Left forelimb (tissue), 1 donor: ENCODE measurements at places on chromosomes 11 and 22.

DNA sequence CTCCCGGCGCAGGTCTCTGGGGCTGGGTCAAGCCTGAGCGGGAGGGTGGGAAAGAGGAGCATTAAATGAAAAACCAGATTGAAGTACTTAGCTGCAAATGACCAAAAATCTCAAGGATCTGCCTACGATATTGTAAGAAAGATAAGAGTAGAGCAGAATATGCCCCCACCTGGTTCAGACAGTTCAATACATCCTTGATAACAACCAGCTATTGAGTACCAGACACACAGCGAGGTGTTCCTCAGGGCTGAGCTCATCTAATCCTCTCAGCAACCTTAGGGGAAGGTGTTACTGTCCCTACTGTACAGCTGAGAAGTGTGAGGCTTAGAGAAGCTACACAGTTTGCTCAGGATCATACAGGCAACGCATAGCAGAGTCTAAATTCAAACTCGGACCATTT lies 27.4 kb upstream of the HMGXB4 start:
- no peak for DNase-seq

DNA sequence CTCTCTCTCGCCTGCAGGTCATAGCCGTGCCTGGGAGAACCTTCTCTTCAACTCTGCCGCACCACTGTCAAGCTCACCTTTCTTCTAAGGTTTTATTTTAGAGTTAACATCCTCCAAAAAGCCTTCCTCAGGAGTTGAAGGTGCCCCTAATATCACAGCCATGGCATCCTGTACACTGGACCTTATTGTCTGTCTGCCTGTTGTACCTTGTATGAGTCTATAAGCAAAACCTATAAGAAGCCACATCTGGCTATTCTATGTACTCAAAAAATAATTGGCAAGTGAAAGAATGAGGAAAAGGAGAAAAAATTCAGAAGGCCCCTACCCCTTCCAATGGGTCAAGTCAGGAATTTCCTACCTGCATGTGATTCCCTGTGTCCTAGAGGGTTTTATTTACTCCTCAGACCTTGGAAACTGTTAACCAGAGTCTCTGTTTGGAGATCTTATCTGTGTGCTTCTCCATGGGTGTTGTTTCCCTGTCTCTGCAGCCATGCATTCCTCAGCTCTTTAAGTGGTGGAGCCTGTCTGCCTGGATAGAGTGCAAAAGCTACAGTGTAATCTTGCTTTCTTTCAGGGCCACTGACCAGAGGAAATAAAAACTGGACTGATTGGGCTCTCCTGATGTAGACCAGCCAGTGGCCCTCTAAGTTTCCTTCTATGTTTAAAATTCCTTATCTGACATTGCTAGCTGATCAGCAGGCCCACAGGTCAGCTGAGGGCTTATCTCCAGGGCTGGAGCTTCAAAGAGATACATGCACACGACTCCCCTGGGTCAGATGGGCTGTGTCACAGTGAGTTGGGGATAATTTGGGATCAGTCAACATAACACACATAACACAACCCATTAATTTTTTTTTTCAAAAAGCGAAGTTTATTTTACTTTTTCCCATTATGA lies 37.6 kb upstream of the TMEM135 start:
- DNase-seq: no peak

- no peak for DNase-seq
Measured at GRCh38 chr11:118056806-118057205, 20.1 kb upstream of the TMPRSS4 start.

GRCh38 chr22:36252754-36253522 lies at the start of gene APOL1:
Gene APOL1, plus strand, starts transcription at chr22:36253133. Its CDS starts 1,823 bp downstream, at chr22:36254956.
- DNase-seq: peak; percentile 60

- DNase-seq: no peak
Measured at GRCh38 chr11:79055856-79056631, 384.8 kb downstream of the TENM4 start.

- no peak for DNase-seq
Measured at GRCh38 chr11:29331451-29332010, 685.3 kb downstream of the KCNA4 start.

DNA sequence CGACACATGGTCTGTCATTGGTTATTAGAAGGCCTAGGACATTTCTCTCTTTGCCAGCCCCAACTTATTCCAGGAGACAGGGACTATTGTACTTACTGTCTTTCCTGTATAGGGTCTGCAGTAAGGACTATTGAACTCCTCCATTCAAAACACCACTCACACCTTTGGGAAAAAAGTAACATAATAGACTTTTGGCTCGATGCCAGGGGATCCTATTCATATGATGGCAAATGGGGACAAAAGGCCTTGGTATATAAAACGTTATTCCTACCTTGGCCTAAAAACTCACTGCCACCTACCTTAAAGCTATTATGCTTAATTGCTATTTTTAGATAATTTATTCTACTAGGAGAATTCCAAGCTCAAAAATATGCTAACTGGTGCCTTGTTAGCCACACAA lies 6.3 kb upstream of the NDUFC2 start:
- no peak for DNase-seq

DNA sequence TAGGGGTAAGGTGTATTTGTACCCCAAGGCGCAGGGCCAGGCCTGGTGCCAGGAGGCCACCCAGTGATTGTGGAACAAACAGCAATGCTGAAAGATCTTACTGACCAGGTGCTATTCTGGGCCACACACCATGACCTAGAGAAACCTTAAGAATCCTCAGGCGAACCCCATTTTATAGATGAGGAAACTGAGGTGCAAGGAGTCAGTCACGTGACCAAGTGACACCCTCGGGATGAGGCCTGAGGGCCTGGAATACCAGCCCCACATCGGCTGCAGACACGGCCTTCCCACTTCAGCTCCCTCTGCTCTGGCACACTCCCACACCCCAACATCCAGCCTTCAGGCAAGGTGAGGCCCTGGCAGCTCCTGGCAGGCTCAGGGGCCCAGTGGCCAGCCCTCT lies 13.1 kb downstream of the CABP7 start:
- no peak for DNase-seq

- no peak for DNase-seq
Measured at GRCh38 chr11:110069158-110069737, 23.9 kb upstream of the ZC3H12C start.

GRCh38 chr11:1029654-1030053 lies 6.9 kb downstream of the MUC6 start:
- no peak for DNase-seq

GRCh38 chr11:124724979-124725718 lies 14.6 kb upstream of the NRGN start:
- no peak for DNase-seq

DNA sequence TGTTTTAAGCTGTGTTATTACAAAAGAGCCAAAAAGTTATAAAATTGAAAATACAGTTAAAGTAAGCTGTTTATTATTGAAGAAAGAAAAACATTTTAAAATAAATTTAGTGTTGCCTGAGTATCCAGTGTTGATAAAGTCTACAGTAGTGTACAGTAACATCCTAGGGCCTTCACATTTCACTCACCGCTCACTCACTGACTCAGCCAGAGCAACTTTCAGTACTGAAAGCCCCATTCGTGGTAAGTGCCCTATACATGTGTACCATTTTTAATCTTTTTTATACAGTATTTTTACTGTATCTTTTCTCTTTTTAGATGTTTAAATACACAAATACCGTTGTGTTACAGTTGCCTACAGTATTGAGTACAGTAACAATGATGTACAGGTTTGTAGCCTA lies 35.0 kb downstream of the POLD3 start:
- DNase-seq: no peak

DNA sequence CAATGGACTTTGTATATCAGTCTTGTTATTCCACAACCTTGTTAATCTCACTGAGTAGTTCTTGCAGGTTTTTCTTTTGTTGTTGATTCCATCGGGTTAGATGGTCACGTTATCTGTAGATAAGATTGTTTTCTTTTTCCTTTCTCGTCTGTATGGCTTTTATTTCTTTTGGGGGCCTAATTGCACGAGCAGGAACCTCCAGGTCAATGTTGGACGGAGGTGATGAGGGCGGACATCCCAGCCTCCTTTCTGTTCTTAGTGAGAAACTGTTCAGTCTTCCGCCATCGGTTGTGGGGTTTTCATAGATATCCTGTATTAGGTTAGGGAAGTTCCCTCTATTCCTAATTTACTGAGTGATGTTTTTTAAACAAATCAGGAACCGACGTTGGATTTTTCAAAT lies 4.8 kb upstream of the PRR33 start:
- no peak for DNase-seq

DNA sequence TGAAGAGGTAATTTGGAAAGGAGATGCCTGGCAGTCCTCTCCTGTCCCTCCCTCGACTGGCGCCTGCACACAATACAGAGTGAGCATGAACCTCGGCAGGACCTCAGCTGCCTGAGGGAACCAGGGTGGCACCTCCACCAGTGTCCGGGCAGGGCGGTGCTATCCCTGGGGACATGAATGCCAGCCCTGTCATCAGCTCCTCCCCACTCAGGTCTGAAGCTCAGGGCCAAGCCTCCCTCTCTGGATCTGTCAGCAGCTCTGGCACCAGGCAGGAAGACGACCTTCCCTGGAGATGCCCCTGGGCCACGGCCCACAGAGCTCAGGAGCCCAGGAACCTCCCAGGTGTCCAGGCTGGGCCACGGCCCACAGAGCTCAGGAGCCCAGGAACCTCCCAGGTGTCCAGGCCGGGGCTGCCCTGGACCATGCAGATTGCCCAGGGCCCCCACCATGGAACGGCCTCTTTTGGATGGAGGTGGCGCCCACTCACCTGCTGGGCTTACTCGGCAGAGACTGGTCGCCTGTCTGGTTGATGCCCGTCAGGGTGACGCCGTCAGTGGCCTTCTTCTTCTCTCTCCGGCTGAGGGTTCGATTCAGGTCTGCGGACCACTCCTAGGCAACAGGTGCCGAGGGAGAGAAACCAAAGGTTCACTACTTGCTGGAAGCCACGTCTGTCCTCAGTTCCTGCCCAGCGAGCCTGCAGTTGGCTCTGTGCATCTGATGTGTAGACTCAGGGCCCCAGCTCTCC lies 21.7 kb upstream of the ARFGAP3 start:
- DNase-seq: no peak

DNA sequence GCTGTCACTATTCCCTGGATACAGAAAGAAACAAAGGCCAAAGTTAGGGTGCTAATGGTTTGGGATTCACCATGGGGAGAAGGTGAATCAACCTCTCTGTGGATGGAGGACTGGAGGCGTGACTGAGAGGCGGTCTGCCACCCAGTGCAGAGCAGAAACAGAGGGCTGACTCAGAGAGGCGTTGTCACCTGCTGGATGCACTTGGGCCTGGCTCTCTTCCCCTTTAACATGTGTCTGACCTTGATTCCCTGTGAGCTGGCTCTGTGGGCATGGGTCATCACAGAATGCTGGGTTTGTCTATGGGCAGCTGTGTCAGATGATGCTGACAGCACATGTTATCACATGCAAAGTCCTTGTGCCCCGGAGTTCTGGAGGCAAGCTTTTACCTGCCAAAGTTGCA lies 75.9 kb downstream of the LDLRAD3 start:
- DNase-seq: no peak

- DNase-seq: no peak
Measured at GRCh38 chr11:8243458-8243857, 20.2 kb downstream of the LMO1 start.

DNA sequence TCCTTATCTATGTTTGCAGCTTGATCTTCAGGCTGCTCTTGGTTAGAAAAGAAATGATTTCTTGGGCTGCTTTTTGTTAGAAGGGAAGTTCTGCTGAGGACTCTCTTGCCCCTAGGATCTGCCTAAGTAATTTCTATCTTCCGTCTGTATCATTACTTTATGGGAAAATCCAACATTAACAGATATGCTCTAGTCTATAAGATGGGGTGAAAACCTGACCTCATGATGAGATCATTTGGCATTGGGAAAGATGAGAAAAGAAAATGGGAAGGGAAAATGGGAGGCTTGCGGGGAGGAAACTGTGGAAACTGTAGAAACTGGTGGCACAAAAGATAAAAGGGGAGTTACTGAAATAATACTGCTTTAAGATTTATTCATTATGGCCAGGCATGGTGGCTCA lies 63.6 kb downstream of the FDX1 start:
- no peak for DNase-seq

DNA sequence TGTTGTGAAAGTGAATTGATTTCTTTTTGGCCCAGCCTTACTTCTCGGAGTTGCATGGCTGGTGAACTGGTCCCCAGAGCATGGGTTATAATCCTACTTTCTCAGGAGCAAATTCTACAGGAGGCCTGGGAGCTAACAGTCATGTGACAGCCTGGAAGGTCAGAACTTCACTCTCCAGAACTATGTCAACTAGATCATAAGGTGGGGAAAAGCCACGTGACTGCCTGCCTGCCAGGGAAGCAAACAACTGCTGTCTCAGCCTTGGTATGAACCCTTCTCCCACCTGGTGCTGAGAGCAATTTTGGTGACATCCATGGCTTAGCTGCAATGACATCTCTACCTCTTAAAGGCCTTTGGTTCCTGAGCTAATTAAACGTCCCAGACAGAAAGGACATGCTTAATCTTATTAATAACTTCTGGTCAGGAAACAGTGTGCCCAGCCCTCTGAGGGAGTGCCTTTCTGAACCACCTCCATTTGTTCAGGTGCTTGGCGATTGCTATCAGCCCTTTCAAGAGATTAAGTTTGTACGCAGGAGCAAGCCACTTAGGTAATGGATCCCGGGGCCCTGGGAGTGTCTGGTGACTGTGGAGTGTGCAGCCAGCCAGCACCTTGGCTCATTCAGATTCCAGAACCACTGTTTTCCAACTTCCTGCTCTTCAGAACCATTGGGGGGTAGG lies 1.4 kb upstream of the CREB3L1 start:
- no peak for DNase-seq

DNA sequence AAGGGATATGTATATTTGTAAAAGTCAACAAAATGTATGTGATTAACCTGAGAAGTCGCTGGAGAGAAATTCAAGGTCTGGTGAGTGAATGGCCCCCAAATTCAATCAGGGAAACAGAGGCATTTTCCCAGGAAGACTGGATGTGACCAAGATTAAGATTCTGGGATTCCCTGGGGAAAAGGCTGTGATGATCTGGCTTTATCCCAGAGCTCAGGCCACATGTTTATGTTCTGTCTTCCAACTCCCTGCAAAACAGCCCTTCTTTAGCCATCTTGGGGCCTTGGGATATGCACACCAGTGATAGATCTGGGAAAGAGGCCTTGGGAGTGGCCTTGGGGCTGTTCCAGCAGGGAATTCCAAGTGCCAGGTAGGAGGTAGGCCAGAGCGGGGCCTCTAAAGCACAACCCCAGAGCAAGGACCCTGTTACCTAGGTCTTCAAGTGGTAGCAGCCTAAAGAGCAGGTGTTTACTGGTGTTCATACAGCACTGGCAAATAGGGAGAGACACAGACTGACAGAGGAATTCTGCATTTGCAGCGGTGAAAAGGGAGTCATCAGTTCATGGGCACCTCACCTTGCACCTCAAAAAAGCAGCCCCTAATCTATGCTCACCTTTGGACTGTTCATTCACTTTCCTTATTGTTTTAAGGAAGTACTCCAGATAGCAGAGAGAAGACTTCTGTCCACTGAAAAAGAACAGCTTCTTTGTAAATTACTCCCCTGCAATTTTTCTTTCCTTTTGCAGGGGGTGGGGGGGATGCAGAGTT lies 312.4 kb downstream of the BUD13 start:
- DNase-seq: no peak

GRCh38 chr22:46833228-46833627 lies 70.8 kb downstream of the TBC1D22A start:
- DNase-seq: no peak

- no peak for DNase-seq
Measured at GRCh38 chr22:49642331-49642730, 185.3 kb downstream of the BRD1 start.

- DNase-seq: no peak
Measured at GRCh38 chr11:22703040-22703439, 36.6 kb downstream of the GAS2 start.

GRCh38 chr11:3104961-3105790 lies 48.0 kb upstream of the CARS1 start:
- peak; percentile 63 for DNase-seq
